CD4-positive, alpha-beta T cell treated with Interleukin-6 at 100 ng/mL for 8 hours (primary cell): ENCODE measurements at places on chromosomes 6 and 20.

DNA sequence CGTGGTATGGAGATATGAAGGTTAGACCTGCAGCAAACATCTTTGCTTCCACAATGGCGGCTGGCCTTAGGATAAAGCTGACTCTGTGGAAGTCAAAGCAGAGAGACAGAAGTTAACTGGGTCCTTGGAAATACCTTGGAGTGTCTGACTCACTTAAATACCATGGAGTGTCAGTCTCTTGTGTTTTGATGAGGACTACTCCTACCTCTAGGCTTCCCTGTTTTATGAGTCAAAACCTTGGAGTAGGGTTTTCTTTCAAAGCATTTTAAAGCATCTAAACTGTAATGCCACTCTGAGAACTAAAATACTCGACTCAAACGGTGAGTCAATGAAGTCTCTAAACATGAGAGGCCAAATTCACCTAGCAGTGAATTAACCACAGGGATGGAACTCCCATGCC lies 329.1 kb downstream of the SAMD5 start:
- DNase-seq = no peak

DNA sequence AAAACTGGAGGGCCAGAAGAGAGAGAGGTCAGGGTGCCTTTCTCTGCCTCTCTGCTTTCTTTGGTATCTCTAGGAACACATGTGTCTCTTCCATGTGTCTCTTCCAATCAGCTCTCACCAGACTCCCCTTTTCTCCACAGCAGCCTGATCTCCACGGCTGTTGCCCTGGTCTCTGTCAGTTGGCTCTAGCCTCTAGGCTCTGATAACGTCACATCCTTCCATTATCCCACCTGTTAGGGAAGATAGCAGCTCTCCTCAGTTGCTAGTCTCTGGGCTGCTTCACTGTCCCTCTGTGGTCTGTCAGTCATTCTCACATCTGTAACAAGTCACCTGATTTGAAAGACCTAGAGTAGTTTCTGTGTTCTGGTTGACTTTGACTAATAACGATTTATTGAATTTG lies 80.2 kb downstream of the PLCB4 start:
- DNase-seq = no peak

DNA sequence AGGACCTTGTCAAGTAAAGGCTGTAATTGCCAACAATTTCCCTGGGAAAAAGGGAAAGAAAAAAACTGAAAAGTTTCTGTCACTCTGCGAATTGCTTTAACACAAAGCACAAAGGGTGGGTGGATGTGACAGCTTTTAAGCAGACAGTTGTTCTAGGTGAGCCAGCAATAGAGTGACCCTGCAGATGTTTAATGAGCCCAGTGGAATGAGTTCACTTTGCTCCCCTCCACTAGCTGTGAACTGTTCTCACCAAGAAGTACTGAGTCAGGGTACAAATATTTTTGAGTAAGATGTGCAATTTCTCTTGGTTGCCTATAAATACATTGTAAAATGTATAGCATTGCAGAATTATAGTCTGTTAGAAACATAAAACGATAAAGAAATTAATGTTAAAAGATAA lies 26.2 kb upstream of the LRRC1 start:
- no peak for DNase-seq

DNA sequence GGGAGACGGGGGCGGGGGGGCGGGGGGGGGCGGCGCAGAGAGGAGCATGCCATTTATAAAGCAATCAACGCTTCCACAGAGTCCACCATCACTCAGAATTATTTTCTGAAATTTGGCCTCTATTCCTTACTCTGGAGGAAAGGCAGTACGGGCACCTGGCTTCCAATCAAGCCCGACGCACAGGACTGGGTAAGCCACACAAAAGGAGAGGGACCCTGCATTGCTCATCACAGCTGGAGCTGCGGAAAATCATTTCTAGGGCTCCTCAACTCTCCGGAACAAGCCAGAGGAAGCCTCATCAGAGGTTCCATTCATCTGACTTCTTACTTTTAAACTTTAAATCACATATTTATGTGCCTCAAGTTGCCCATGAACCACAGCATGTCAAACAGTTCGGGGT lies 55.9 kb downstream of the TTI1 start:
- no peak for DNase-seq

- DNase-seq = no peak
Measured at GRCh38 chr20:52536841-52537400, 345.3 kb upstream of the ZFP64 start.

DNA sequence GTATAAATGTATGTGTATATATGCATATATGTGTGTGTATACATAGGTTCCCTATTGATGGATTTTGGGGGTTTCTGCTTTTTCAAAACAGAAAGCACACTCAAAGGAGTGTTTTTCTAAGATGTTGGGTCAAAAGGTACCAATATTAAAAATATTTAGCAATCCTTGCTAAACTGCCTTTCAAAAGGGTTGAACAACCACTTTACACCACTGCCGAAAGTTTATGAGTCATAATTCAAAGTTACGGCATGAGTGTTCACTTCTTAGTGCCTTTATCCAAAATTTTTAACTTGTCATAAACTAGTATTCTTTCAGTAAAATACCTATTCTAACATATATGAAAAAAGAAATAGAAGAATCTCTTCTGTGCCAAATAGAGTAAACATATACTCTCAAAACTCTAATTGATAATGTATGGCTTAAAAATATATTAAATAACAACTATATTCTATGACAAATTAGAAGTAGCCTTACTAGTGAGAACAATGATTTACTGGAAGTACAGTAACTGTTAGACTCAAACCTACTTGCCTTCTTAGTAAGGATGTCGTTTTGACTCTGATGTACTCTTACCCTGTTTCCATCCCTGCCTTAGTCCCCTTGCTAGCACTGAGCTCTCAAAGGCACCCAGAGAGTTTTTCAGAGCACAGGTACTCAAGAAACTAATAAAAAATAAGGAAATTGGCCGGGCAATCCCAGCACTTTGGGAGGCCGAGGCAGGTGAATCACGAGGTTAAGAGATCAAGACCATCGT lies 136.1 kb downstream of the INSM1 start:
- DNase-seq = no peak

GRCh38 chr20:48788486-48789072 lies 39.2 kb downstream of the PREX1 start:
- DNase-seq = no peak

- no peak for DNase-seq
Measured at GRCh38 chr6:14985366-14985765, 260.5 kb upstream of the JARID2 start.

DNA sequence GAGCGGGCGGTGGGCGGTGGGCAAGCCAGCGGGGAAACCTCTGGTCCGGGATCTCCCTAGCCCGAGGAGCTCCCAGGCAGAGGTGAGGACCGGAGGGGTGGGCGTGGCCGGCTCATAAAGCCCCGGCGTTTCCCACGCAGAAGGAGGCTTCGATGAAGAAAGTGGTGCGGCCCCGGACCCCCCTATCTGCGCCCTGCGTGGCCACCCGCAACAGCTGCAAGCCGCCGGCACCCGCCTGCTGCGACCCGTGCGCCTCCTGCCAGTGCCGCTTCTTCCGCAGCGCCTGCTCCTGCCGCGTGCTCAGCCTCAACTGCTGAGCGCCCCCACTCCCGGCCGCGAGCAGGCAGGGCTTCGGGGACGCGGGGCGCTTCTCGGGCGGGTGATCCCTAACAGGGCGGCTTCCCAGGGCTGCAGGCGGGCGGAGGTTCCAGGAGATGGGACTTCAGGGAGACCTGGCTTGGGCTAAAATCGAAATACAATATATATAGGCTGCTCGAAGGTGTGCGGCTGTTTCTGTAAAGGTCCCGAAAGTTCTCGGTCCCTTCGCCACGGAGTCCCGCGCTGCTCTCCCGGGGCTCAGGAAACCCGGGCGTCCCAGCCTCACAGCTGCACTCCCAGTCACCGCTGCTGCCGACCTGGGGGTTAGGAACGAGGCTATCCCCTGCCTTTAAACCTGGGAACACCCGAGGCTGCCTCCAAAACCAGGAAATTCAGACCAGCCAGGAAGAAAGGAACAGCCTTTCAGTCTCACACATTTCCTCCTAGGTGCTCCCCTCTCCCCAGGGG lies 27.8 kb downstream of the ASIP start:
- peak; percentile 8 for DNase-seq

DNA sequence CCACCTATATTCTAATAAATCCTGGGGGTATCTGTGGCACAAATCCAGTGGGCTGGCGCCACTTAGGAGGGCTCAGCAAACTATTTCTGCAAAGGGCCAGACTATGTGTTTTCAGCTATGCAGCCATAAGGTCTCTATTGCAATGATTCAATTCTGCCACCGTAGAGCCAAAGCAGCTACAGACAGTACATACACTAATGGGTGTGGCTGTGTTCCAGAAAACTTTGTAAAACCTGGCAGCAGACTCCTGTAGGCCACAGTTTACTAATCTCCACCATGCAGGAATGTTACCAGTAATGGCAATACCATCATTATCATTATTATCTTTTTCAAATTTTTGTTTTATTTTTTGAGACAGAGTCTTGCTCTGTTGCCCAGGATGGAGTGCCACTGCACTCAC lies 65.7 kb downstream of the SULF2 start:
- DNase-seq = no peak

GRCh38 chr6:30931969-30932645 lies at the start of gene SFTA2:
Gene SFTA2 (minus strand): TSS chr6:30932170. CDS start chr6:30932096, 74 bp downstream.
- DNase-seq = no peak

DNA sequence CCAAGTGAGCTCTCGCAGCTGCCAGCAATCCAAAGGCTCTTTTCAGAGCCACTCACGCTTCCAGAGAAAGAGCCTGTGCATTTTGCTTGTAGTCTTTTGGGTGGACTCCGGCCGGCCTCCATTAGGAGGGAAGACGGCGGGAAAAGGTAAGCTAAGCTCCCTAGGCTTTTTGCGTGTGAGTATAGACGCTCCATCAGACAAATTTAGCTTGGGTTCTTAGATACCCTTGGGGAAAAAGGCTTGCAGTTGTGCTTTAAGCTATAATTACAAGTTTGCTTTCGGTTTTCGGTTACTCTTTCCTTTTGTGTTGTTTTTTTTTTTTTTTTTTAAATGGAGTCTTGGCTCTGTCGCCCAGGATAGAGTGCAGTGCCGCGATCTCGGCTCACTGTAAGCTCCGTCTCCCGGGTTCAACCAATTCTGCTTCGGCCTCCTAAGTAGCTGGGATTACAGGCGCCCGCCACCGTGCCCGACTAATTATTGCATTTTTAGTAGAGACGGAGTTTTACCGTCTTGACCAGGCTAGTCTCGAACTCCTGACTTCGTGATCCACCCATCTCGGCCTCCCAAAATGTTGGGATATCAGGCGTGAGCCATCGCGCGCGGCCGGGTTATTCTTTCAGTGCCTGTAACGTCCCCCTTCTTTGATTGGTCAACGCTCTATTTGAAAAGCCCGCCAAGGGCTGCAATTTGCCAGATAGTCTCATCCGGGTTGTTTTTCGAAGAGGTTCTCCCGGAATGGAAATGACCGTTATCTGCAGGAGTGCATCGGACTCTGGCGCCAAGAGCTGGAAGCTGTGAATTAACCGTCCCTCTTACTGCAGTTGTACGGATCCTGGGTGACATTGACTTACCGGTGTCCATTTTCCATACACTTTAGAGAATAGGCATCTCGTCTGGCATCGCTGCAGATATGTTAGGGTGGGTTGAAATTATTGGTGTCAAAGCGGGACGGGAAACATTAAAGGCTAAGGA lies 18.1 kb downstream of the OR2B2 start:
- DNase-seq = peak; percentile 81

- DNase-seq = no peak
Measured at GRCh38 chr6:11036977-11037430, 7.1 kb downstream of the ELOVL2 start.

- DNase-seq = no peak
Measured at GRCh38 chr6:69732640-69733039, 64.2 kb downstream of the LMBRD1 start.

DNA sequence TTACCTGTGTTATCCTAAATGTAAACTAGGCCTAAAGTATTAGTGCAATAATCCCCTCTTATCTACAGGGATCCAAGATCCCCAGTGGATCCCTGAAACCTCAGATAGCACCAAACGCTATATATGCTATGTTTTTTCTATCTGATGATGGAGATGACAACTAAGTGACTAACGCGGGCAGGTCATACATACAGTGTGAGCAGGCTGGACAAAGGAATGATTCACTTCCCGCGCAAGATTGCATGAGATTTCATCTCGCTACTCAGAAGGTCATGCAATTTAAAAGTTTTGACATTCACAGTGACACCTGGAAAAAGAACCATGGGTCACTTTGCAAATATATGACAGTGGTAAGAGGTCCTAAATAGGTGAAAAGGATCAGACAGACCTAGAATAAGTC lies 875.9 kb downstream of the HACE1 start:
- DNase-seq = no peak

- DNase-seq = no peak
Measured at GRCh38 chr6:111870051-111870741, 3.1 kb downstream of the FYN start.

DNA sequence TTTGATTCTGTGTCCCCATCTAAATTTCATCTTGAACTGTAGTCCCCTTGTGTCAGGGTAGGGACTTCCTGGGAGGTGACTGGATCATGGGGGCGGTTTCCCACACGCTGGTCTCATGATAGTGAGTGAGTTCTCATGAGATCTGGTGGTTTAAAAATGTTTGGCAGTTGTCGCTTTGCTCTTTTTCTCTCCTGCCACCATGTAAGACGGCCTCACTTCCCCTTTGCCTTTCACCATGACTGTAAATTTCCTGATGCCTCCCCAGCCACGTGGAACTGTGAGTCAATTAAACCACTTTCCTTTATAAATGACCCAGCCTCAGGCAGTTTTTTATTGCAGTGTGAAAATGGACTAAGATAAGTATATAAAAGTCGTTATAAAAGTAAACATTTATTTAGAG lies 80.5 kb upstream of the SGK1 start:
- DNase-seq = no peak

GRCh38 chr6:137820425-137820824 lies 46.6 kb upstream of the TNFAIP3 start:
- no peak for DNase-seq

DNA sequence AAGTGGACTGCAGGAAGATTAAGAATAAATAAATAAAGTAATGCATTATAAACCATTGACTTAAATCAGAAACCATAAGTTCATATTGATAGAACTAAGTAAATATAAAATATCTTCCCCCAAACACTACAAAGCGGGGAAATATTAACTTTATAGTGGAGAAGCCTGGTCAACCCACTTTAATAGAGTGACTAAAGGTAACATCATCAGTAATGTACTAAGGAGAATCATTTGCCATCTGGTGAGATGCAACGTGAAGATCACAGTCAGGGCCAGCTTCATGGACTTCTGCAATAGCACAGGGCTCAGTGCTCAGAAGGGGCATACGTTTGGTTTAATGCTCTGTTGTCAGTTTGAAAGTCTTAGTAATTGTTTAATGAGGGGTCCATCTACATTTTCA lies 58.8 kb upstream of the CD83 start:
- no peak for DNase-seq

- no peak for DNase-seq
Measured at GRCh38 chr20:50142812-50143211, 10.7 kb downstream of the PEDS1 start.

- DNase-seq = no peak
Measured at GRCh38 chr6:154488248-154488593, 22.3 kb downstream of the CNKSR3 start.

- no peak for DNase-seq
Measured at GRCh38 chr6:55198715-55199114, 24.4 kb downstream of the HCRTR2 start.

DNA sequence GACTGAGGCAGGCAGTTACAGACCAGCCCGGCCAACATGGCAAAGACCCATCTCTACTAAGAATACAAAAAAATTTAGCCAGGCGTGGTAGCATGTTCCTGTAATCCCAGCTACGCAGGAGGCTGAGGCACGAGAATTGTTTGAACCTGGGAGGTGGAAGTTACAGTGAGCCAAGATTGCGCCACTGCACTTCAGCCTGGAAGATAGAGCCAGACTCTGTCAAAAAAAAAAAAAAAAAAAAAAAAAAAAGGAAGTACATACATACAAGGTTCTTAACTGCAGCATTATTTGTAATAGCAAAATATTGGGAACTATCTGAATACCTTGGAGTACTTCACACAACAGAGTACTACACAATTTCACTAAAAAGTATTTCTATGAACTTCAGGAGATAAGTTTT lies 183.5 kb upstream of the OLIG3 start:
- DNase-seq = no peak
